ENCODE measurements at places on chromosomes 11 and 22. TPM values are rescaled to one million over a fixed set of nuclear protein-coding genes. Genes with fewer than 3 reads are reported as not detected.
A peak's percentile ranks its signal among the peaks of the same experiment; 100 is the strongest.

DNA sequence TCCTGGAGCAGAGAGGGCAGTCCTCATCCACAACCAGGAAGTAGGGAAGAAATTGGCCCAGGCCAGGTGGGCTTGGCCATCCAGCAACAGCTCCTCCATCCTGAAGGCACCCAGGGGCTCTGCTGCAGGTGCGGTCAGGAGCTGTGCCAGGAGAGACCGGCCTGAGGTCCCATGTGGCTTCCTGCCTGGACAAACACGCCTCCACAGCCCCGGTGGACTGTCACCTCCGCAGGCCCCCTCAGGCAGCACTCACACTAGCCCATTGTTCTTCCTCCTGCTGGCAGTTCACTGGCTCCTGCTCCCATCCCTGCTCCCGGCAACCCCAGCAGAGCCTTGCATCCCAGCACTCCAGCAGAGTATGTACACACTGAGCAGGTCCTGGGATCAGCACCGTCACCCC, 16.0 kb upstream of the POU2AF1 start:
- DNase-seq = no peak
- H3K27me3 ChIP-seq = no peaks in the 10 kb centered on the region
- peaks cover 3% of the 10 kb centered on the region for H3K4me1 ChIP-seq
- no peaks in the 10 kb centered on the region for H3K36me3 ChIP-seq

- no peak for DNase-seq
- H3K4me1 ChIP-seq = peaks cover 4% of the 10 kb centered on the region
These were observed 369 bp downstream of the DGCR8 start for GRCh38 chr22:20080445-20080775.

- no peaks in the 10 kb centered on the region for H3K36me3 ChIP-seq
- 0 out of 2 replicates have a peak, but pooled peaks cover 13% of the 10 kb centered on the region for H3K27me3 ChIP-seq
- H3K27ac ChIP-seq = no peak overlapping the region
- no peaks in the 10 kb centered on the region for H3K4me1 ChIP-seq
- H3K4me3 ChIP-seq = no peak overlapping the region
- no peak for DNase-seq
These were observed 188.7 kb downstream of the CSNK2A3 start for GRCh38 chr11:11164334-11164690.

DNA sequence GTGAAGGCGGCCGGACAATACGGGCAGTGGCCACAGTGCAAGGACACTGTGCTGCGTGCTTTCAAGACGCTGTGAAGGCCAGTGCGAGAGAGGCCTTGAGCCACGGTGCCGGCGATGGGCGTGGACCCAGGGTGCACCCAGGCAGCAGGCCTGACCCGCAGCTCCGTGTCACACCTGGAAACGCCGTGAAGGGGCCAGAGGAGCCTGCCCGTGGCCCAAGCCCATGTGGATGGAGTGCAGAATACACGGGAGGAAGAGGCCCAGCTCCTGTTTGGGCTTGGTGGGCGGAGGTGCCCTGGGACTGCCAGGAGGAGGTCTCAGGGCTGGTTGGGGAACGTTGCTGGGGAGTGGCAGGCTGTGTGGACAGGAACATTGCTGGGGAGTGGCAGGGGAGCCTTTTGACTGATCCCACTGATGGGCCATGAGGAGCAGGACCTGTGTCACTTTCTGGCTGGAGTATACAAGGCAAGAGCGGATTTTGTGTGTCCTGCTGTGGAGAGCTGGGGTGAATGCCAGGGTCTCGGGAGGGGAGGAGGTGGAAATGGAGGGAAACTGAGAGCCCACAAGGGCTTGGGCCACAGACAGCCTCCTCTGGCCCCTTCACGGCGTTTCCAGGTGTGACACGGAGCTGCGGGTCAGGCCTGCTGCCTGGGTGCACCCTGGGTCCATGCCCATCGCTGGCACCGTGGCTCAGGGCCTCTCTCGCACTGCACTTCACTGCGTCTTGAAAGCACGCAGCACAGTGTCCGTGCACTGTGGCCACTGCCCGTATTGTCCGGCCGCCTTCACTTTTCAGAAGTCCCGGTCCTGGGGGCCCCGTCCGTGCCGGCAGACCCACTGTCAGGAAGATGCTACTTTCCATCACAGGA, 925.4 kb downstream of the BRD1 start:
- peaks cover 100% of the 10 kb centered on the region for H3K27me3 ChIP-seq
- no peak overlapping the region for H3K27ac ChIP-seq
- no peaks in the 10 kb centered on the region for H3K4me1 ChIP-seq
- no peak for DNase-seq
- no peak overlapping the region for H3K4me3 ChIP-seq

DNA sequence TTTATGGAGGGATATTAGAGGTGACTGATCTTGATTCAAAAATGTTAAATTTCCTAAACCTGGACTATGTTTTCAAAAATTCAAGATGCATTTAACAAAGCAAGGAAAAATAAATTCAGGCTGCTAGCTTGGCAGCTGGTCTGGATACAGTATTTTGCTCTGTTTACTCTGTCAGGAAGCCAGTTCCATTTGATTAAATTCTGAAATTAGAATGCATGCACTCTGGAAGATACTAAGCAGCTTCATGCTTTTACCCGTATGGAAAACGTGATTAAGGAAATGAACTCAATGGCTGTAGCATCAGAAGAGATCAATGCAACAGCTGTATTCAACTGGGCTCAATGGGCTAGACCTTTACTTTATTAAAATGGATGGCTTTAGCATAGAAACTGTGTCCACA, 14.2 kb downstream of the C11orf71 start:
- no peaks in the 10 kb centered on the region for H3K4me1 ChIP-seq
- no peak overlapping the region for H3K4me3 ChIP-seq
- H3K27me3 ChIP-seq = no peaks in the 10 kb centered on the region
- DNase-seq = no peak

DNA sequence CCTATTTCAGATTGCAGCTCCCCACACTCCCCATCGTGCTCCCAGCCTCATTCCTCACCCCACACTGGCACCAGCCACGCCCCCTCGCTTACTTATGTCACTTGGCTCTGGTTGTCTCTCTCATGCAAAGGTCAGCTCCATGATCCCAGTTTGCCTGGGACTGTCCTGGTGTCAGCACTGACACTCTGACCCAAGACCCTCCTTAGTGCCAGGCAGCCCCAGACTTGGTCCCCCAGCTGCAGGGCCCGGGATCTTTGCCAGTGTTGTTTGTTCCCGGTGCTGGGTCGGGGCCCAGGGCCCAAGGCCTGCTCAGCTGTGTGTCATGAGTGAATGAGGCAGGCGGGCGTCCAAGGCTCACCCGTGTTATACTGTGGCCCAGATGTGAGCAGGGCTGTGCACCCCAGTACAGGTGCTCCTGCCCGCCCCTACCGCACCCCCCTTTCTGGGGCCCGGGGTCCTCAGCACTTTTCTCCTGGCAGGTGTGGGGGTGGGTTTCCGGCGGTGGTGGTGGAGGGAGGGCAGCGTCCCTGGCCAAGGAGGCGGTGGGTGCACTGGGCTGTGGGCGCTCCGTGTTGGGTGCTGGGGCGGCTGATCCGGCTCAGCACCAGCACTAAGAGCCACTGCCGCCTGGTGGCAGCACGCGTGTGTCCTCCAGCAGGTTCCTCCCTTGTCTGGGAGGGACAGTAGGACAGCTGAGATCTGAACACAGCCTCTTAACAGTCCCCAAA, 19.5 kb downstream of the IL17REL start:
- no peaks in the 10 kb centered on the region for H3K36me3 ChIP-seq
- H3K27me3 ChIP-seq = peaks cover 37% of the 10 kb centered on the region
- no peak overlapping the region for H3K27ac ChIP-seq
- no peak overlapping the region for H3K4me3 ChIP-seq
- H3K4me1 ChIP-seq = no peaks in the 10 kb centered on the region
- peak; percentile 52 for DNase-seq

OR10D3 gene
- total RNA-seq = not detected

NOX4 gene
- total RNA-seq = not detected

C11orf97 gene
- total RNA-seq = not detected

ELF5 gene
- 0.61 TPM for total RNA-seq
